ENCODE measurements at places on chromosomes 13 and 19. TPM values are rescaled to one million over a fixed set of nuclear protein-coding genes. Genes with fewer than 3 reads are reported as not detected.

DNA sequence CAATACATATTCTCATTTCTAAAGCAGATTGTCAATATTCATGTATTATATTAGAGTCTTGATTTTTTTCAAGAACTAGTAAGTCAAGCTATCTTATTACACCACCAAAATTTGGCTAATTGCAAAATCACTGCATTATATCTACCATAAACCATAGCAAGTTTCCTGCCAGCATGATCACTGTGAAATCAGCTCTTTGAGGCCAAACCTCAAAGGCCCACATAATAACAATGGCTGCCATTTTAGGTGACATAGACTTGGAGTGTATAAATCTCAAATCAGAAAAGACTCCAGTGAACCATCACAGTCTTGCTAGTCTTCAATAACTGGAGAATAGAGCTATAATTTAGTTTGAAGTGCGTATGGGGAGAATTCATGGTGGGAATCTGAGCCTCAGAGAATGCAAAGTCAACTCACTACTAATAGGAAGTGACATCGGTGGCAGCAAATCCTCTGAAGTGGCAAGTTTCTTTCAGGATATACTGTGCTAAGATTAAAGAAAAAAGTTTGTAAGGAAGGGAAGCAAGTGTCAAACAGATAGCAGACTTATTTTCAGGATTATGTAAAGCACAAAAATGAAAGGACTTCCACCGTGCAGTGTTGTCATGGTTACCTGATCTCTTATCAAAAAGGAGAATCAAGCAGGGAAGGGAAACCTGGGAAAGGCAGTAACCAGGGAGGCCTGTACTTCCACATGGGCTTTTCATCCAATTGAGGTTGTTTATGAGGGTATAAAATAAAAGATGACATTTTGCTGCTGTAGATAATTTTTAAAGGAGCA lies 117.4 kb upstream of the FNDC3A start:
- no peak for DNase-seq

The FUT3 gene
- total RNA-seq, result not detected

DNA sequence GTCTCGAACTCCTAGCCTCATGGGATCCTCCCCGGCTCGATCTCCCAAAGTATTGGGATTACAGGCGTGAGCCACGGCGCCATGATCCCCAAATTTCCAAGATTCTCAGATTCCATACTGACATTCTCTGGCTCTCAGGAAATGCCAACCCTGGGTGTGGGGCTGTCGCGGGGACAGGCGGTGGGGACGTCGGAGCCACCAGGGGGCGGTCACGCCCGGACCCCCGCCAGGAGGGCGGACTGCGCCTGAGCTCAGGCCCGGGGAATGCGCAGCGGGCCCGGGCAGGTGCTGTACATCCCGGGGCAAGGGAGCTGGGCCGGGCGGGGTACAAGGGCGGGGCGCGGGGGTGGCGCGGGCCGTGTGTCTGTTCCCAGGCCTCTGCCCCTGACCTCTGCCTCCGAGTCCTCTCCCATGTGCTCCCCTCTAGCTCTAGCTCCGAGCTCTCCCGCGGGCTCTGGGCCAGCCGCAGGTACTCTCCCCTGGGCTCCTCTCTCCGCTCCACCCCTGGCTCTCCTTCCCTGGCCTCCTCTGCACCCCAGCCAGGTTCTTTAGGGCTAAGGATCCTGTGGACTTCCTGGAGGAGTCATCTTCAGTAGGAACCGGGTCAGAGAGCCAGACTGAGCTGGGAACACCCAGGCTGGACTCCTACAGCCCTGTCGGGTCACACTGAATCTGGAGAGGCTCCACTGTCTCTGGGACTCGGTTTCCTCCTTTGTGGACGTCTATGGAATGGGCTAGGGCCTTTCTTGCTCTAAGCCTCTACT lies 2.4 kb downstream of the PPP1R13L start:
- peak; percentile 39 for DNase-seq

DNA sequence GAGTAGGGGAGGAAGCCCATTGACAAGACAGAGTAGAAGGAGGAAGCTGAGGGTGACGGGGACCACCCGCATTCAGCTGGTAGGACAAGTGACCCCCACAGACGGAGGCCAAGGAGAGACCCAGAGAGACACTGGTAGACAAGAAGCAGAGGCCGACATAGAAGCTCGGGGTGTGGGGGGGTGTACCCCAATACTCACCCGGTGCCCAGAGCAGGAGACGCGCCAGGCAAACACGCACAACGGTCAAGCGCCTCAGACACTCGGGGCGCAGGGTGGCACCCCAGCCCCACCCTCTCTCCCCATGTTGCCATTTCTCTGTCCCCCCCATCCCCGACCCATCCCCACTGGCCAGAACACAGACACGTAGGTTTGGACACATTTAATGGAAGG lies 23.5 kb downstream of the SHANK1 start:
- no peak for DNase-seq

The ADGRE2 gene
- total RNA-seq, result 0.17 TPM

The NBEA gene
- total RNA-seq, result 1.9 TPM

- DNase-seq, result no peak
These were observed 31.5 kb upstream of the PABPC3 start for GRCh38 chr13:25064396-25064795.

The DNAJC3 gene
- total RNA-seq, result 25.6 TPM

DNA sequence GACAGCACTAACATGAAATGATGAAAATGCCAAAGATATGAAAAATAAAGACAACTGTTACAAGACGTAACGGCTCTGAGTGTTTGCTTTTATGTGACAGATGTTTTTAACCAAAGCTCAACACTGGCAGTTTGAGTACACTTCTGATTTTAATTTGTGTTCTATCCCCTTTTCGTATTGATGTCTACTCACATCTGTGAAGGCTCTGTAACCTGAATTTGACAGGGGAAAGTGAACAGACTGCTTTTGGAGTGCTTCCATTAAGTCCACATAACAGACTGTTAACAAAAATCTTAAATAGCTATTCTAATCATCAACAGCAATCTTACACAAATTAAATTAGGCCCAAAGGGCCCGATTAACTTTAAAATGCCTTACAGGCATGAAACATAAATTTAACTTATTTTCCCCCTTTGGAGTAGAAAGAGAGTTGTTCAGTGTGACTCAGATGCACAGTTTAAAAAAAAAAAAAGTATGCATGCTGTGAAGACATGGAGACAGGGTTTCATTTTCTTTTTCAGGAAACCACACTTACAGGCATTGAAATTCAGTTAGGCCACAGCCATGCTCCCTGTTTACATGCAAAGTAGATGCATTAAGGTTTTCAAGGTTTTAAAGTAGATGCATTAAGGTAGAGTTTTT lies 16.3 kb upstream of the RNASEH2B start:
- no peak for DNase-seq

DNA sequence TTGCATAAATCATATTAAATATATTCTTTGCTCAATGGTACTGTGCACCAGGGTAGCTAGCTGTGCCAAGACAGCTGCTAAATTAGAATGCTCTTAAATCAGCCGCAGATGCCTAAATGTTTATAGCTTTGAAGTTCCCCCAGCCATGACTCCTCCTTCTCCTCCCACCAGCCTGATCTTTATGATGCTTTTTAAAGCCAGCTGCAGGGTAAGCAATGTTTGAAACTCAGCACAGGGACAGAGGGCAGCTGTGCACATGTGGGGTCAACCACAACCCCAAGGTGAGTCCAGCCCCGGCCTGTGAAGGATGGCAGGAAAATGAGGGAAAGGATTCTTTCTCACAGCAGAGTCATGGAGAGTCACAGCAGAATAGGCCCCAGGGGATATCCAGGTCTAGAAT lies 635.7 kb downstream of the UQCRFS1 start:
- no peak for DNase-seq

The APOC4 gene
- not detected for total RNA-seq

GRCh38 chr19:49415102-49415809 lies 8.0 kb downstream of the PTH2 start:
- DNase-seq, result no peak

- peak; percentile 72 for DNase-seq
These were observed 4.5 kb upstream of the RAB3A start for GRCh38 chr19:18208098-18208951.

The FOXO1 gene
- 5.0 TPM for total RNA-seq

The ZNF888 gene
- total RNA-seq, result 3.0 TPM

The DUS3L gene
- 95.7 TPM for total RNA-seq

DNA sequence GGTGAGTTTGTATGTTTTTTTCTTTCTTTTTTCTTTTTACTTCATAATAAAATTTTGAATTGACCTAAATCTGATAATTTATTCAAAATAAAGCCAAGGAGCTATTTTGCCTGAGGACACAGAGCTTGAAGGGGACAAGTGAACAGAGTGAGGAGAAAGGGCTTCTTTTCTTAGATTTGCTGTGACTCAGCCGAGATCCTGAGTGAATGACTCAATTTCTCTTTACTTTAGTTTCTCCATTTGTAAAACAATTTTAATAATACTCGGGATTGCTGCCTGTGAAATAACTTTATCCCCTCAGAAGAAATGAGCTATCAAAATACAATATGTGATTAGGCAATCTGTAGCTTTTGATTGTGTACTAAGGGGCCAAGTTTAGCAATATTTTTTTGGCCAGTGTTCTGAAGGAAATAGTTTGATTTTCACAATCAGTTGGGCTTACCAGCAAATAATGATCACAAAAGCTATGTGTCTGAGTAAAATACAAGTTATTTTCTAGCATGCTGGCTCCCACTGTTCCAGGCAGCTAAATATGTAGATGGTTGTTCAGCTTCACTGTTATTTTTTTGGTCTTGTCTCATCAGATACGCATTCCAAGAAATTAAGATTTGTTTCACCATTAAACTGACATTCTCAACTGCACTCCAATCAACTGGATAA lies 437.5 kb downstream of the FGF9 start:
- no peak for DNase-seq

The SLC1A6 gene
- 1.4 TPM for total RNA-seq

- peak; percentile 0 for DNase-seq
These were observed 6.0 kb upstream of the NCCRP1 start for GRCh38 chr19:39190768-39191167.

DNA sequence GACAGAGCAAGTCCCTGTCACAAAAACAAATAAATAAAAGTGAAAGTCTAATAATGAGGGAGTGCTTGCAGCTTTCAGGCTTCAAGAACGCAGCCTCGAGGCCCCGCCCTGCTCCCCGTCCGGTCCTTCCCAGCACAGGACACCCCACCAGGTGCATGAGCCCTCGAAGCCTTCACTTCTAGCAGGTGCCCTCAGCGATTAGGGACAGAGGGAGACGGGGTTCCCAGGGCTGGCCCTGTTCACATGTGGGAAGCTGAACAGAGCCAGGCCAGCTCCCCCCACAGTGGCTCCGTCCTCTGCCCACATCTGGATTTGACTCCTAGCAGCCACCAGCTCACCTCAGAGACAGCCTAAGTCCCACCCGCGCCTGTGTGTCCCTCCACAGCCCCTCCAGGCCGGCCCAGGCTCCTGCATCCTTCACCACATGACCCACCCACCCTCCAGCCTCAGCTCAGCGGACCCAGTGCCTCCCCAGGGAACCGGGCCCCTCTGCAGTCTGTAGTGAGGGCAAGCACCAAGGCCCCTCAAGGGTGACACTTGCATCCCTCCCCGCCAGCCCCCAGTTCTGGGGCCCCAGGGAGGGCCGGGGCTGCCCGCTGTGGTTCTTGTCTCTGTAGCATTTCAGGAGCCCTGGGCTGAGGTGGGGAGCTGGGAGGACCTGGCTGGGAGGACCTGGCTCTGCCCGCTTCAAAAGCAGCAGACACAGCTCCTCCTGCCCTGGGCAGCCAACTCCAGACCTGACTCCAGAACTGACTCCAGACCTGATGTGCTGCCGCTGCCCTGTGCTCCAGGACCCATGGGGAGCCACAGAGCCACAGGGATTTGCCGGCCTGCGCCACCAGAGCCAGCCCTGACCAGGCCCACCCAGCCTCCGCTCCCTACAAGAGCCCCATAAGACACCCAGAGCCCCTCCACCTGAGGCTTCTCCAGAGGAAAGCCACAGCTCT lies 27.2 kb downstream of the GPX4 start:
- no peak for DNase-seq

The HAUS8 gene
- 11.5 TPM for total RNA-seq

The BRSK1 gene
- 9.0 TPM for total RNA-seq

DNA sequence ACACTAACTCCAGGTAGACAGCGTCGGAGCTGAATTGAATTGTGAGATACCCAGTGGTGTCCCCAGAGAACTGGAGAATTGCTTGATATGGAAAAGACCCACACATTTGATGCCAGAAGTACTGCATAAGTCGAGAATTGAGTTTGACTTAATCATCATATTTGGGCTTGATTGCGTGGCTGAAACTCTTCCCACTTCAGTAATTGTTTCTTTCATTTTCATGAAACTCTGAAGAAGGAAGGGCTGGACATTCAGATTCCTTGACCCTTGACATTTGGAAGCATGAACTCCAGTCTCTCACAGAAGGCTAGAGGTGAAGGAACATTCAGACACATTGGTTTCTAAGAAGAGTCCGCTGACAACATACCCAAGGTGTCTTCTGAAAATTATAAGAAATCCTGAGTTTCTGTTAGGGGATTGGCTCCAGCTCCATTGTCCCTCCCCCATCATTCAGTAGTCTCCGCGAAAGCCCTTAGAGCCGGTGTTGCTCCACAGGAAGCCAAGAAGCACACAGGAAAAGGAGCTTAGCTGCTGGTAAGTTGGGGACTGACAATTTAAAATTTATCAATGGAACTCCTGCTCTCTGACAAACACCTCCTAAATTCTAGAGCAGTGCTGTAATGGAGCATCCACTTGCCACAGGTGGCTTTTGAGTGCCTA lies at the start of gene FPR2:
FPR2 (plus strand) TSS at position 484 of the 660 bp plus-strand sequence. CDS start 7,479 bp downstream, outside the sequence.
- no peak for DNase-seq

GRCh38 chr19:45523642-45524256 lies 16.5 kb downstream of the VASP start:
- peak; percentile 84 for DNase-seq

The MEIOSIN gene
- not detected for total RNA-seq

GRCh38 chr13:104111031-104111430 lies 1044.8 kb upstream of the SLC10A2 start:
- no peak for DNase-seq

DNA sequence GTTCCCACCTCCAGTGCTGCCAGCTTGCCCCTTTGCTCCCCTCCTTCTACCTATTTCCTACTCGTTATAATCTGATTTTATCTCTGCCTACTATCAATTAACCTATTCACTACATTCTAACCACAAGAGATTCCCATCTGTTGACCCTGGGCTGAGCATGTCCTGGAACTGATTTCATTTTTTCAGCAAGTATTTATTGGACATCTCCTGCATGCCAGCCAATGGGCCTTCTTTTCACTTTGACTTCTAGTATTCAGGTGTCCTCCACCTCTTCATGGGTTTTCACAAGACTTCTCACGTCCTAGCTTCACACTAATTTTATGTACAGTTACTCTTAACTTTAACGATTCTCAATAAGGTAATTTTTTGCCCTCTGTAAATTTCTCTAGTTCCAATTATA lies 282.7 kb upstream of the KLHL1 start:
- DNase-seq, result no peak

GRCh38 chr19:11450570-11451326 lies 15.3 kb downstream of the PRKCSH start:
- no peak for DNase-seq

- DNase-seq, result peak; percentile 86
These were observed 34.6 kb downstream of the CYP4F2 start for GRCh38 chr19:15863272-15863671.

DNA sequence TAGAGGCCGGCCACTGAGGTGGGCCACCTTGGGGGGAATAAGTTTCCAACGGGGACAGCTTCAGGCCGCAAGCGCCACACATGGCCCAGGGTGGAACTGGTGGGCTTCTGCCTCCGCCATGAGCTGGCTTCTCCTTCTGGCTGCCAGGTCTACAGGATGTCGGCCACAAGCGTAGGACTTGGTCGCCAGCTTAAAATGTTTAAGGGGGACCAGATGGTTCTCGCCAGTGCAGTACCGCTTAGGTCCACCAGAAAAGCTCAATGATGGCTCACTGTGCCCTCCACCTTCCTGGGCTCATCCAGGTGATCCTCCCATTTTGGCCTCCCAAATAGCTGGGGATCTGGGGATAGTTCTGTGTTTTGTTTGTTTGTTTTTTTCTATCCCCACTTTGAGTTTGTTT lies 38.7 kb upstream of the ZNF254 start:
- no peak for DNase-seq
